NCI-H524 (cell line): ENCODE measurements at places on chromosomes 16 and 17.

GRCh38 chr16:4412854-4413253, 3.5 kb downstream of the CORO7 start:
- no peak for DNase-seq

GRCh38 chr16:48536614-48537200, 73.3 kb downstream of the N4BP1 start:
- DNase-seq, result no peak

GRCh38 chr16:89917773-89918452, 749 bp upstream of the MC1R start:
- DNase-seq, result peak; percentile 69

GRCh38 chr17:8074554-8074953, 13.0 kb downstream of the ALOX12B start:
- no peak for DNase-seq

GRCh38 chr16:56421976-56422669, 3.2 kb downstream of the AMFR start:
- DNase-seq, result no peak

DNA sequence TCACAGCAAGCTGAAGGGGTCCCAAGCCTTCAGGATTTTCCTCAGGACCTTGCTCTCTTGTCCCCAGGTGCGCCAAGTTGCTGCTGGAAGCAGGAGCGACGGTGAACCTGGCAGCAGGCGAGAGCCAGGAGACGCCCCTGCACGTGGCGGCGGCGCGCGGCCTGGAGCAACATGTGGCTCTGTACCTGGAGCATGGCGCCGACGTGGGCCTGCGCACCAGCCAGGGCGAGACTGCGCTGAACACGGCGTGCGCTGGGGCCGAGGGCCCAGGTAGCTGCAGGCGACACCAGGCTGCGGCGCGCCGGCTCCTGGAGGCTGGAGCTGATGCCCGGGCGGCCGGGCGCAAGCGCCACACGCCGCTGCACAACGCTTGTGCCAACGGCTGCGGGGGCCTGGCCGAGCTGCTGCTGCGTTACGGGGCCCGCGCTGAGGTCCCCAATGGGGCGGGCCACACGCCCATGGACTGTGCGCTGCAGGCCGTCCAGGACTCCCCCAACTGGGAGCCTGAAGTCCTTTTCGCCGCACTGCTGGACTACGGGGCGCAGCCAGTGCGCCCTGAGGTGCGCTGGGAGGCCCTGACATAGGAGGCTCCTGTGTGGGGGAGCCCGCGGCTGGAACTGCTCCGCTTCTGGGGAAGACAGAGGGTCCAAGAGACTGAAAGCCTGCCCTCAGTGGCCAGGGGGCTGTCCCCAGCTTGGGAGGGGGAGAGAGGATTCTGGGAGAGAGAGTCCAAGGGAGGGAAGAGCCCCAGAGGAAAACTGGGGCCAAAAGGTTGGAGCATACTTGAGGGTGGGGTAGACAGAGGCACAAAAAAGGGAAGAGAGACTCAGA, 6.4 kb downstream of the ASB16 start:
- DNase-seq, result no peak

DNA sequence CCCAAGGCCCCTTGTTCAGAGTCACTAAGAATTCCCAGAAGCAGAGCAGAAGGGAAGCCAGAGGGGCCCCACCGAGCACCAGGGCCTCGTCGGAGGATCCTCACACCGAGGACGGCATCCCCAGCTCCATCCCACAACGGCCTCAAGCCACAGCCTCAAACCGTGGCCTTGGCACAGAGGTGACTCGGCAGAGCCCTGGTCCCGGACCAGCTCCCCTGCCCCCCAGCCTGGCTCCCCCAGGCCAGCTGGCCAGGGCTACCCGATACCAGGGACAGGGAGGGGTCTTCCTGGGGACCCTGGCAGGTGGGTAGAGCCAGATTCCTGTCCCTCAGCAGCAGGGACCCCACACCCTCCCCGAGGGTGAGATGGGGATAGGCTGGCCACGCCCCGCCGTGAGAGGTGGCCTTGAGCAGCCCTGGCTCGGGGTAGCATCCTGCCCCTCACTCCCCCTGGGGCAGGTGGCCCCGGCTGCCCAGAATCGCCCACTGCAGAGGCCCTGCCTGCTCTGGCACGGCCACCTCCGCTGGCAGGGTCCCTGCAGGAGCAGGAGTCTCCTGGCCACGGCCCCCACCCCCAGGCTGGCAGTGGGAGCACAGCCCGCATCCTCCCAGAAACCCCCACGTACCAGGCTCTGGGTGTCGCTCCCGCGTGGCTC, 5.6 kb upstream of the PVALEF start:
- no peak for DNase-seq

GRCh38 chr17:67218385-67218950, 26.5 kb downstream of the HELZ start:
- DNase-seq, result no peak

DNA sequence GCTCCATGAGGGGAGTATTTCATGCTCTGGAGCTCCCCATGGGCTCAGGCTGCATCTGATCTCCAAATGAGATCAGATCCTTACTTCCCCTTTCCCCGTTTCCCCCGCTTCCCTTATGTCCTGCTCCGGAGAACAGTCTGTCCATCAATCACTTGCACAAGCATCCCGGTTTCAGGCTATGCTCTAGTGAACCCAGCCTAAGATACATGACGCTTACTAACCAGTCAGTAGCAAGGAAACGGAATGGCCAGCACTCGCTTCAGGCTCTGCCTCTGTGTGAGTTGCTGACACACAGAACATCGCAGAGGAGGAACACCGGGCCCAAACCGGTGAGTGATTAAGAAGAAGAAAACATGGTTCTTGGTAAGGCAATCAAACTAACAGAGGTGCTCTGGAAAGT, 9.4 kb upstream of the ATP5MC1 start:
- no peak for DNase-seq

DNA sequence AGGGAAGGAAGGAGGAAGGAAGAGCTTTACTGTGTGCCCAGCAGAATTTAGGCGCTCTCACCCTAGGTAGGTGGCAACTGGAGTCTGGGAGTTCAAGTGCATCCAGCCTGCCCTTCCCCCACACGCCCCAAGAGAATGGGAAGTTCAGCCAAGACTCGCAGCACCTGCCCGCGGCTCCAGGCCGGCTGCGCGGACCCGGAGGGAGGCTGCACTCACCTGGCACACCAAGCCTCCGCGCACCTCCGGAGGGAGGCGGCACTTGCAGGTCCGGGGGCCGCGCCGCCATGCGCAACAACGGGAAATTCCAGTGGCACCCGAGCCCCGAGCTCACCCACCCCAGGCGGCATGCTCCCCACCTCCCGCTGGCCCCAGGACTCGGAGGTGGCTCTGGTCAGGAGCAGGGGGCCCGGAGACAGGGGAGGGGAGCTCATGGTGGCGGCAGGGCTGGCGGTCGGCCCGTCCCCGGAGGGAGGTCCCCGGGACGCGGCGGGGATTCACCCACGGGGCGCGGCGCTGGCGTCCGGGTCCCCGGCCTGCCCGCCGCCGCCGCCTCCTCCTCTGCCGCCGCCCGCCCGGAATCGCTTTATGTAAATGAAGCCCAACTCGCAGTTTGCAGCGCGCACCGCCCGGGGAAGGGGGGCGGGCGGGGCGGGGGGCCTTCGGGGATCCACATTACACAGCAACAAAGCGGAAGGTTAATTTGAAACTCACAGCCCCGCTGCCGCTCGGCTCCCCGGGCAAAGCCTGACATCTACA, at the start of gene ZFHX3:
ZFHX3 (minus strand) TSS at position 593 of the 756 bp plus-strand sequence. CDS start 87,983 bp downstream, outside the sequence.
- peak; percentile 49 for DNase-seq

DNA sequence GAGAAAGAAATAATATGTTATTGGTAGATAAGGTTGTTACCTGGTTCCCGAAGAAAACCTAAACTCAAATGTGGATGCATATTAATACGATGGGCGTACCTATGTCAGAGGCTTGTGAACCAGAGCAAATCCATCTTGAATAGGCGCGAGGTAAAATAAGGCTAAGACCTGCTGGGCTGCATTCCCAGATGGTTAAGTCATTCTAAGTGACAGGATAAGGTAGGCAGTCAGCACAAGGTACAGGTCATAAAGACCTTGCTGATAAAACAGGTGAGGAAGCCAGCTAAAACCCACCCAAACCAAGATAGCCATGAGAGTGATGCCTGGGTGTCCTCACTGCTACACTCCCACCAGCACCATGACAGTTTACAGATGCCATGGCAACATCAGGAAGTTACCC, 1400.1 kb downstream of the CDH8 start:
- no peak for DNase-seq

GRCh38 chr17:41965694-41966462, 717 bp upstream of the CNP start:
- DNase-seq, result peak; percentile 72

GRCh38 chr17:74968361-74968780, 4.2 kb downstream of the HID1 start:
- no peak for DNase-seq

- DNase-seq, result no peak
Observed at GRCh38 chr16:55597928-55598327, 31.4 kb downstream of the CAPNS2 start.

GRCh38 chr17:33288954-33289353, 4.1 kb downstream of the ASIC2 start:
- no peak for DNase-seq

DNA sequence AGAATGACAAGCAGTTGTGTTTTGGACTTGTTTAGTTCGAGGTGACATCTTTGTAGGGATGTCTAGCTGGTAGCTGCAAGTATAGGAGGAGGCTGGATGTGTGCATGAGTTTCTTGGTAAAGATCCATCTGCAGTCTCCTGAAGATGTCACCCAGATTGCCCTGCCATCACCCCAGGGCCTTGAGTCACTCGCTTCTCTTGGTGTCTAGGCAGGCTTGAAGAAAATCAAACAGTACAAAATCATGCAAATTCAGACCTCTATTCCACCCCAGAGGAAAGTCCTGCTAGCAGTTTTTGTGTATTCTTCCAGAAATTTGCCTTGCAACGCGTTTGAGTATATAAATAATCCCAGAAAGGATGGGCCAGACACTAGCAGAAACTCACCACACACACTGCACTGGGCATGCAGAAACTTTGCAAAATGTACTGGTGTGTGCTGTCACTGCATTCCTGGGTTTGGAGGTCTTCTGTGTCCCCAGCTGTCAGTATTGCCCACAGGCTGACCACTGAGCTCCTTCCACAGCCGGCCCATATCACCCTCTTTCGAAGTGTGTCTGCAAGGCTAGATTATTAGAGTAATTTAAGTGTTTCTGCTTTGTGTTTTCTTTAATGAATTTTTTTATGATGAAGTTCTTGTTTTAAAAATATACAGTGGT, 51.5 kb downstream of the TENT4B start:
- DNase-seq, result no peak

- no peak for DNase-seq
Observed at GRCh38 chr17:64040206-64040605, 19.8 kb upstream of the ICAM2 start.

DNA sequence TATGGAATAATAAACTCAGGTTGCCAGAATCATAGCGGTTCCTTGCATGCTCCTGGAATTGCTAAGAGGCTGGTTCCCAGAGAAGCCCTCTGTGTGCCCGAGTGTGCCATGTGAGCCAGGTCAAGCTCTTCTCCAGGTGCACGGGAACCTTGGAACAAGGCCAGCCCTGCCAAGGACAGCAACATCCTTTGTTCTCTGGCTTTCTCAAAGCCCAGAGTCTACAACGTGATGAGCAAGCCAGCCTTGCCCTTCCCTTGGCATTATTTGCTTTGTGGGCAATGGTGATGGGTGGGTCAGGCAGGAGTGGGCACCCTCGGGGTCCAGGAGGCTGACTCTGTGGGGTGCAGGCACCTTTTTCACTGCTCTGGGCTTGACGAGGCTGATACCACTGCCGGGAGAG, 14.2 kb upstream of the SEC14L1 start:
- DNase-seq, result no peak

DNA sequence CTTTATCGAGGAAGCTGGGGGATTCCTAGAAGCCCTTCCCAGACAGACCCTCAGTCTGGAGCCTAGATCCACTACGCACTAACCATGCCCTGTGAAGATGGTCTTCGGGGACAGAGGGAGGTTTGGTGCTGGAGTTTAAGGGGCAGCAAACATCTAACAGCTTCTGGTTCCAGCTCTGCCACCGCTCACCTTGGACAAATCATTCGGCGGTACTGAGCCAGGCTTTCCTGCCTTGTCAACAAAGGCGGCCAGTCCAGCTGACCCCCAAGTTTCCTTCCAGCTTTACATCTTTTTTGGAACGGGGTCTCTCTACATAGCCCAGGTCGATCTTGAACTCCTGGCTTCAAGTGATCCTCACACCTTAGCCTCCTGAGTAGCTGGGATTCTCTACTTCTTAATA, 369 bp upstream of the GJD3 start:
- no peak for DNase-seq

DNA sequence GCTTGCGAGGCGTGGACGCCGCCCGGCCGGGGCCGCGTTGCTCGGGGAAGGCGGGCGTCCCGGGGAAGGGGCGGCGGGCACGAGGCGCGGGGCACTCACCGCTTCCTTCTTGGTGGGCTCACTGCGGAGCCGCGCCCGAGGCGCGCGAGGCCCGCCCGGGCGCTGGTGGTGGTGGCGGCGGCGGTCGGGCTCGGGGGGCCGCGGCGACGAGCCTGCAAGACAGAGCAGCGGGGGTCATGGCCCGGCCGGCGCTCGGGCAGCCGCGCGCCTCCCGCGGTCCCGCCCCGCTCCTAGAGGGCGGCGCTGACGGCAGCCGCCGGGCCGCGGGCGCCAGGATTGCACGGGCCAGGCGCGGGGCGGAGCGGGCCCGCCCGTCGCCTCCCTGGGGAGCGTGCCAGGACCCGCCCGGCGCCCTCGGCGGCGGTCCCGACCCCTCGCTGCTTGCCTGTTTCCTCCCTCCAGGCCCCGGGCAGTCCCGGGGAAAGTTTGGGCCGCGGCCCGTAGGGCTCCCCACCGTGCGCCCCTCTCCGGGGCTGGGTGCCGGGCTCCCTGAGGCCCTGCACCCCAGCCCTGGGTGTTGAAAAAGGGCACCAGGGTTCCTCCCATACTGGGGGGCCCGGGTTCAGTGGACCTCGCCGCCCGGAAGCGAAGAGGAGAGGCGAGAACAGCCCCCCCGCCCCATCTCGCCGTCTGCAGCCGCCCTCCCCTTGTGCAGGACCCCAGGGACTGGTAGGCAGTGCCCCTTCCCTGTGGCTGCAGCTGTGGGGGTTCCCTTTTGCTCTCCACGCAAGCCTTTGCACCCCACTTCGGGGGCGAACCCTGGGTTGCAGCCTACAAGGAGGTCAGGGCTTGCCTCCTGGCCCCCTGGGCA, at the start of gene C16orf74:
C16orf74 (minus strand) TSS at position 270 of the 871 bp plus-strand sequence. CDS start 15,879 bp downstream, outside the sequence.
- DNase-seq, result no peak

DNA sequence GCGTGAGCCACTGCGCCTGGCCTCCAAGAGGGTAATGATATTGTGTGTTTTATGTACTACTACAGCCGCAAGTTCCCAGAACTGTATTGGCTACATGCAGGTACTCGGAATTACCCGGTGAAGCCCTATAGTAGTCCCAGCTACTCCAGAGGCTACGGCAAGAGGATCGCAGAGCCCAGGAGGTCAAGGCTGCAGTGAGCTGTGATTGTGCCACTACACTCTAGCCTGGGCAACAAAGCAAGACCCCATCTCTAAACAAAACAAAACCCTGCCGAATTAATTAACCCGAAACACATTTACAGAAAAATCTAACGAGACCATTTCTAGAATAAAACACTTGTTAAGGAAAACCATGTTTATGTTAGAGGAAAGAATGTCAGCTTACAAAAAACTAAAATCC, 2.2 kb upstream of the USP22 start:
- no peak for DNase-seq

DNA sequence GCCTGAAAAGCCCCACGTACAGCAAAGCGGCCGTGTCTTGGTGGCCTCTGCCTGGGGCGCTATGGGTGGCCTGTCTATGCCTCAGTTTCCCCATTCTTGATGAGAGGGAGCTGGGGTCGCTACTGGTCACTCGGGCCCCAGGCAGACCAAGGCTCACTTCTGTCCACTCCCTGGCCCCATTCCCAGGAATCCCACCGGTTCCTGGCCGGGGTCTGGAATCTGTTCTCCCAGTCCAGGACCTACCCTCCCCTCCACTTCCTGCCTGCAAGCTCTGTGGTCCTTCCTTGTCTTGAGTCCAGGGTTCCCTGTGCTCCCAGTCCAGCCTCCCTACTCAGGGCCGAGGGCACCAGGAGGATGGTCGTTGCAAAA, 24.5 kb downstream of the METRNL start:
- no peak for DNase-seq
